ENCODE measurements at places on chromosomes 12 and 14.
A peak's percentile ranks its signal among the peaks of the same experiment; 100 is the strongest.

DNA sequence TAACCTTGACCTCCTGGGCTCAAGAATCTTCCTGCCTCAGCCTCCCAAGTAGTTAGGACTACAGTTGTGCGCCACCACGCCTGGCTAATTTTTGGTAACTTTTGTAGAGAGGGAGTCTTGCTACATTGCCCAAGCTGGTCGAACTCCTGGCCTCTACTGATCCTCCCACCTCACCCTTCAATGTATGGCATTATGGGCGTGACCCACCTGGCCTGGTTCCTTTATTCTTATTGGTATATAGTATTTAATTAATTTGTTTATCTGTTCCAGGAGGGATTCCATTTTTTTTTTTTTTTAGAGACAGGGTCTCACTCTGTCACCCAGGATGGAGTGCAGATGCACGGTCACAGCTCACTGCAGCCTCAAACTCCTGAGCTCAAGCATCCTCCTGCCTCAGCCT lies 40.9 kb upstream of the EAPP start:
- DNase-seq = no peak

- DNase-seq = no peak
Observed at GRCh38 chr14:99808154-99808505, 14.9 kb downstream of the EML1 start.

- no peak for DNase-seq
Observed at GRCh38 chr14:63544591-63545299, 1.6 kb upstream of the PPP2R5E start.

GRCh38 chr14:103679351-103679750 lies 35.9 kb downstream of the XRCC3 start:
- DNase-seq = peak; percentile 10

DNA sequence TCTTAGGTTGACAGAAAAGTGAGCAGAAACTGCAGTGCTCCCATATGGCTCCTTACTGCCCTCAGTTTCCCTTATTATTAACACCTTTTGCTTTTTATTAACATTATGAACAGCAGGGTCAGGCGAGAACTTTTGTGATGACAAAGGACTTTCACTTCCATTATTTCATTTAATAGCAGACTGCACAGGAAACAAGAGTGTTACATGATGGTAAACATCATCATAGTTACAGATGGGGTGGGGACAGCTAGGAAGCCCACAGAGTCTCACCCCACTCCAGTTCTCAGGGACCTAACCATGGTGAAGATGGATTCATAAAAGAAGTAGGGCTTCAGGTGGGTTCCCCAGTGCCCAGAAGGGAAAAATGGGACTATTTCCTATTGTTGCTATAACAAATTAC lies 110.1 kb upstream of the PELI2 start:
- DNase-seq = no peak

DNA sequence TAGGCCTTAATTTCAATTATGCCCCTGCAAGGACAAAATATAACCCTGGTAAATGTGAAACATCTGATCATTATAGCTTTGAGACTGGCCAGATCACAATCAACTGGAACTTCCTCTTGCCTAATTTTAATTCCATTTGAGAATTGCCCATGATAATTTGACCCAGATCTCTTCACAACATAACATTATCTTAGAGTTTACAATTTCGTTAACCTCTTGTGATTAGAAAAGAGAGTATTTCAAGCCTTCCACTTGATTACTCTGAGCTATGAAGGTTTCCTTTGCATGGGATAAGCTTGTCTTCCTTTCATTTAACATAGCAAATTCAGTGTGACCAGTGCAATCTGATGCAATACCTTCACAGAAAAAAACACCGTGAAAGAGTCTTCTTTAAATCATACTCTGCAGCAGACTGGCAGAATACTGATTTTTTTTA lies 143.6 kb downstream of the DUSP6 start:
- DNase-seq = no peak

- DNase-seq = no peak
Observed at GRCh38 chr12:129169928-129170327, 316.6 kb downstream of the GLT1D1 start.

DNA sequence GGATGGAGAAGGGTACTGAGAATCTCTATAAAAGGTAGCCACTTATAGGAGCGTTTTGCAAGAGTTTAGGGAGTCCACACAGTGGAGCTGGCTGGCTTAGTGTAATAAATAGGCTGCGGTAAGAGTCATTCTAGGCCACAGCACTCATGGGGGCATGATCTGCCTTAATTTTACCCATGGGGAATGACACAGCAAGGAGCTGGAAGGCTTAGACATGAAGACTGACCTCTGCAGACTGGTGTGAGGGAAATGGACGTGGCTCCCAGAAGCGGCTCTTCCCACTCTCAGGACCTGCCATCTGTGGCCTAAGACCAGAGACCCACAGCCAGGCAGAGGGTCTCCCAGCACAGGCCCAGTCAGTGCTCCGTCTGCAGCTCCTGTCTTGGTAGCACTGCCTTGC lies 173.3 kb downstream of the PPM1H start:
- DNase-seq = no peak

DNA sequence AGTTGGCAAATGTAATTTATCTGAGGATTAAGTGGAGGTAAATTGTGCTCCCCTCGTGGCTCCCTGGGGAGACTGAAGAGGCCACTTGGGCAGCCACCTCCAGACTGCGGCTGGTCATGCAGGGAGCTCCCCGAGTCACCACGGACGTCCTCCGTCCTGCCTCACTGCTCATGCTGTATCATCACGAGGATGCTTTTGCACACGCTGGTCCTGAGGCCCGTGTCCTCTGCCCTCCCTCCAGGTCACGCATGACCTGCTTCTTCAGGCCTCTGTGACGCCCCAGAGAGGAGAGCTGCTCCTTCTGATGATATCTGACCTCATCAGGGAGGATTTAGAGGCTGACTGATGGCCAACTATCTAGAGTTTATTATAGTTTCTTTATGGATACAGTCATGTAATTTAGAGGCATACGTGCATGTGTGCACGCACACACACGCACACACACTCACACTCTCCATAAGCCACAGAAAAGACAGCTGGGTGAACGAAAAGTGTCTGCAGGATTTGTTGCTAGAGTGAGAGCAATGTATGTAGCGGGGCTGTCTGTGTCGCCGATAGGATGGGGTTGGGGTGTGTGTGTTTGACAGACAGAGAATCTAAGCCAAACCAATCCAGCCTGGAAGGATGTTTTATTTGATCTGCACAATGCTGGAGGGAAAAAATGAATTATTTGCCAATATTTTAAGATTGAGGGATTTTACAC lies 160.0 kb downstream of the ADGRD1 start:
- DNase-seq = no peak

GRCh38 chr12:2110127-2110526 lies 57.3 kb downstream of the CACNA1C start:
- no peak for DNase-seq

- DNase-seq = no peak
Observed at GRCh38 chr12:117832459-117833457, 136.0 kb downstream of the KSR2 start.

- DNase-seq = no peak
Observed at GRCh38 chr14:59336098-59336497, 129.1 kb downstream of the GPR135 start.

DNA sequence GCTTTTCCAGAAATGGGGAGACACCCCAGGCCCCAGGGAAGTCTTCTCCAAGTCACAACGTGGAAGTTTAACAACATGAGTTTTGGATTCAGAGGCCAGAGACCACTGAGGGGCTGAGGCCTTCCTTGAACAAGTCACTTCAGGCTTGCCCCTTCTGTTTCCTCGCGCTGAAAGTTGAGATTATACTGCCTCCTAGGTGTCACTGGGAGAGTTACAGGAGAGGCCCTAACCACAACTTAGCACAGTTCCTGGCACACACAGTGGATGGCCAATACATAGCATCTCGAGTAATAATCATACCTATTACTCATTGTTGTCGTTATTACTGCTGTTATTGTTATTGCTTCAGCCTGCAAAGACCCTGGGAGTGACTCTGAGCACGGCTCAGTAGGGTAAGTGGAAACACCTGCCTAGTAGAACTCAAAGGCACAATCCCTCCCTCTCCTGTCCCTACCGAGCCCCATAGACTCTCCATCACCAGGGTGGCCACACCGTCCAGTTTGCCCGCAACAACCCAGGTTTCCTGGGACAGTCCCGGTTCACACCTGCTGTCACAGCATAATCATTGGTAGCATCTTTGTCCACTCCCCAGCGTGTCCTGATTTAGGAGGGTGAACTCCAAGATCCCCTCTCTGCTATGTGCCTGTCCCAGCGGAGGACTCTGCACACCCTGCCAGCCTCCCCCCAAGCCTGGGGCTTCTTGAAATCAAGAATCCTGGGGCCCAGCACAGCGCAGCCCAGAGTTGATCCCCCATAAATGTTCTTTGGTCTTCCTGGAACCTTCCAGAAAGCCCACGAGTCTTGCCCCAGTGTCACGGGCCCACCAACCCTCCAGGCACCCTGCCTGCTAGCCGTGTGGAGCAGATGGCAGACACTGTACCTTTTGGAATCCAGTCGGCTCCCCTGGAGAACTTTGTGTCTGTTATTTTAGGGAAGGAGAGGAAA lies 85.0 kb downstream of the SYNE3 start:
- DNase-seq = no peak

GRCh38 chr14:67517083-67517482 lies 16.0 kb upstream of the PLEKHH1 start:
- DNase-seq = no peak

DNA sequence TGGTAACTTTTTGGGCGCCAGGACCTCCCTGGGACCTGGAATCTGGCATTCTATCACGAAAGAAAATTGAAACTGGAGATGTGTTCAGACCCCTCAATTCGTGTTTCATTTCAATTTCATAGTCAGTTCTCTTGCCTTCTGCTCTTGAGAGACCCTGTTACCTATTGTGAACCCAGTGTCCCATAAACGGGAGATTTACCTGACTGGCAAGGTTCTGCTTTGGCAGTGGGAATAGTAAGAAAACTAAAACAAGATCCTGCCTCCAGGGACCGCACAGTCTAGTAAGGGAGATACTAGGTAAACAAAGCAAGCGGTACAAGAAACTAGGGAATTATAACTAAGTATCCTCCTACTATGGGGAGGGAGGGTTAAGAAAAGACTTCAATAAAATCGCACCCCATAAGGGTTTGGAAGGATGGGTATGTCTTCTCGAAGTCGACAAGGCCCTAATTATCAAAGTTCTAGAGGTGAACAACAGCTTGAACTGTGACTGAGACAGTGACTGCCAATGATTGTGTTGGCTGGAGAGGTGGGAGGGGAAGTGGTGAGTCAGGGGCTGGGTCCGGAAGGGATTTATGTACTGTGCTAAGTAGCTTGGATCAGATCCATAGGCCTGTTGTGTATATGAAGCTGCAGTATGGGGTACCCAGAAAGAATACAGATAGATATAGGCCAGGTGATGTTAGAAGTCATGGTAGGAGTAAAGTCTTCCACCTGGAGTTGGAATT lies 754 bp downstream of the ACSS3 start:
- DNase-seq = no peak

GRCh38 chr12:10082117-10082874 lies 16.5 kb downstream of the CLEC1A start:
- DNase-seq = no peak

GRCh38 chr12:14710632-14711320 lies 14.4 kb upstream of the GUCY2C start:
- no peak for DNase-seq

GRCh38 chr12:7647071-7647470 lies 18.6 kb downstream of the APOBEC1 start:
- no peak for DNase-seq

DNA sequence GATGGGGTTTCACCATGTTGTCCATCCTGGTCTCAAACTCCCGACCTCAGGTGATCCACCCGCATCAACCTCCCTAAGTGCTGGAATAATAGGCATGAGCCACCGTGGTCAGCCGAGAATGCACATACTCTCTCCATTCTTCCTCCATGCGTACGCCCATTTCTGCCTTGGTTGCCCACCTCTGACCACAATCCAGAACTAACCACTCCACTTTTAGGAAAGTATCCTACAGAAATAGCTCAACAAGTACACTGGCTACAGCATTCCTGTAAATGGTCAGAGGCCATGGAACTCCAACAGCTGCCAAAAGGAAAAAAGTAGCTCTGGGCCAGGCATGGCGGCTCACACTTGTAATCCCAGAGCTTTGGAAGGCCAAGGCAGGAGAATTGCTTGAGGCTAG lies 60.7 kb downstream of the IRF2BPL start:
- DNase-seq = no peak

GRCh38 chr14:50319293-50319692 lies 7.2 kb downstream of the DMAC2L start:
- no peak for DNase-seq

GRCh38 chr12:38782359-38782758 lies 123.0 kb downstream of the CPNE8 start:
- no peak for DNase-seq

DNA sequence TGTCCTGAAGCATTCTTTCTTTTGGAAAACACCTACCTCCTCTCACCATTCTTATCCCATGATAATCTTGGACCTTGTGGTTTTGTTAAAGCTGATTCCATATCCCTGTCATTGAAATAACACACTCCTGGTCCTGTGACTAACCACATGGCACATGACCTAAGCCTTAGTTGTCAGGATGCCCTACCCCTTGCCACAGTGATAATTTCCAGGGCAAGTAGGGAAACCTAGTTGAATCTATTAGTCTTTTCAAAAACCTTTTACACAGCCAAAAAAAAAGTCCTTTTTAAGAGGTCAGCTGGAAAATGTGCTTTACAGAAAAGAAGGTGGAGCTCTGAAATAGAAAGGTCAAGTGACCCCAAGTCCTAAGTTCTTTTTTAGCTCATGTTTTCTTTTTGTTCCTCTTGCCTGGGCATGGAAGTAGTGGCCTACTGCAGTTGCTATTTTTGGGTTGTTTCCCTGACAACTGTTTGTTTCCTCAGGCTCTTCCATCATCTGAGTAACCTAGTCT lies 608.4 kb downstream of the LRFN5 start:
- no peak for DNase-seq

GRCh38 chr12:114415525-114415868 lies 9.6 kb upstream of the TBX5 start:
- no peak for DNase-seq

DNA sequence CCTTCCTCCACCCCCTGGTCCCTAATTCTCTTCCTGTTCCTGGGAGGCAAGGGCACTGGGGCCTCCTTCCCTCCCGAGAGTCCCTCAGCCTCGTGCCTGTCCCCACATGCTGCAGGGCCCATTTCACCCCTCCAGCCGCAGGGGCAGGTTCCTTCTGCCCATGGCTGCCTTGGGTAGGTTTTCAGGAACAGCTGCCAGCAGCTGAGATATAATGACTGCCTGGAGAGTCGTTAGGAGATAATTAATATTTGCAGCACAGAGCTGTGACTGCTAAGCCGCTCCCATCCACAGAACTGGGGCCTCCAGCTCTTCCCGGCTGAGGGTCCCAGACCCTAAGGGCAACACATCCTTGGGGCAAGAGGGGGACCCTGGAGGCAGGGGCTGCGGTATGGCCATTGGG lies 211.9 kb upstream of the LHX5 start:
- no peak for DNase-seq

GRCh38 chr14:35355981-35356841 lies 48.3 kb downstream of the NFKBIA start:
- no peak for DNase-seq

DNA sequence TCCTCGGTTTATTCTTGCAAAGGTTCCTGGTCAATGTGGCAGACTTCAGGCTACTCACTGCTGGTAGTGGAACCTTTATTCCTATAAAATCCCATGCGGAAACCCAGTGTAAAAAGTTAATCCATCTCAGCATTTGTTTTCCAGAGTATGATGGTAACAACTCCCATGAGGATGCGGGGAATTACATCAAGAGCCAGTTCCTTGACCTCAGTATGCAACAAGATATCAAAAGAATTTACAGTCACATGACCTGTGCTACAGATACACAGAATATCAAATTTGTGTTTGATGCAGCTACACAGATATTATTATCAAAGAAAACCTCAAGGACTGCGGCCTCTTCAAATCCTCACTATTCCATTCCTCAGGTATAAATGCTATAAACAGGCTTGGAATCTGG lies 19.3 kb downstream of the CPM start:
- no peak for DNase-seq

- no peak for DNase-seq
Observed at GRCh38 chr14:93732524-93732923, 55.8 kb downstream of the PRIMA1 start.
